Activated CD4-positive, alpha-beta memory T cell treated with anti-CD3 and anti-CD28 coated beads for 36 hours (primary cell): ENCODE measurements at places on chromosomes 3 and 15. TPM values are rescaled to one million over a fixed set of nuclear protein-coding genes. Genes with fewer than 3 reads are reported as not detected.
A peak's percentile ranks its signal among the peaks of the same experiment; 100 is the strongest.

DNA sequence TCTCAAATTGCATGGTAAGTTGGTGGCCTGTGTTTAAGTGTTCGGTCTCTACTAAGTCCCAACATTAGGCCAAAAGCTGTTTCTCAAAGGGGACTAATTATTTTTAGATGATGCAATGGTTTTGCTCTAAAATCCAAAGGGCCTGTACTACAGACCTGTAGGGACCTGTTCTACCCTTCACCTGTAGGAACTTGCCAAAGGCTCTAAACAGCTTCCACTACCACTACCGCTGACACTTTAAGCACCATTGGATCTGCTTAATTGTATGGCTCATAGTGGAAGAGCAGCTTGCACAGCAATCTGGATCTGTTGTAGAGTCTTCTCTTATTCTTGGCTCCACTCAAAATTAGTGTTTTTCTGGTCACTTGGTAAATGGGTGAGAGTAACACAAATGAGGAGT, 346.8 kb downstream of the EPHA6 start:
- no peak overlapping the region for H3K27ac ChIP-seq
- no peaks in the 10 kb centered on the region for H3K4me1 ChIP-seq
- no peaks in the 10 kb centered on the region for H3K36me3 ChIP-seq
- DNase-seq: no peak

GRCh38 chr3:172044833-172045585, 5.6 kb downstream of the FNDC3B start:
- peaks cover 5% of the 10 kb centered on the region for H3K36me3 ChIP-seq
- no peak for DNase-seq
- no peak overlapping the region for H3K27ac ChIP-seq
- no peaks in the 10 kb centered on the region for H3K27me3 ChIP-seq

- H3K4me3 ChIP-seq: no peak overlapping the region
- H3K27me3 ChIP-seq: no peaks in the 10 kb centered on the region
- H3K4me1 ChIP-seq: peaks cover 8% of the 10 kb centered on the region
These were observed 1.3 kb downstream of the CX3CR1 start for GRCh38 chr3:39278616-39278935.

The GRM2 gene
- 0.22 TPM for total RNA-seq

The GOLGA8T gene
- total RNA-seq: not detected

The C2CD4A gene
- total RNA-seq: 2.3 TPM

- no peaks in the 10 kb centered on the region for H3K27me3 ChIP-seq
- peaks cover 19% of the 10 kb centered on the region for H3K36me3 ChIP-seq
- DNase-seq: peak; percentile 75
- H3K4me3 ChIP-seq: peak overlapping the region; percentile 87
- peaks cover 48% of the 10 kb centered on the region for H3K4me1 ChIP-seq
- H3K27ac ChIP-seq: peak overlapping the region; percentile 85
These were observed 1.2 kb downstream of the KLF13 start for GRCh38 chr15:31327669-31328427.

DNA sequence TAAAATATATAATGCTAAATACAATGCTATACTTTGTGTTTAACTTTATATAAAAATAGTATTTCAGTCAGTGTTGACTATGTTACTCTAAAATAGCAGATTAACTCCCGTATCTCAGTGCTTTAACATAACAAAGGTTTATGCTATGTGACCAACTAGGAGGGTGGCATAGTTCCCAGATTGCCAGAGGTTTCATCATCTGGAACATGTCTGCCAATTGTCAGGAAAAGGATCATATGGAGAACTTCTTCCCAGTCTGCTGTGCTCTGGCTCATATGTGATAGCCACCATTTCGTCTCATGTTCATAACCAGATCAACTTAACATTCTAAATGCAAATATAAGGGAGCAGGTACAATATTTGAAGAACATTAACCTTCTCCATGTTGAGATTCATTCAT, 720.2 kb downstream of the MCTP2 start:
- DNase-seq: no peak
- no peak overlapping the region for H3K27ac ChIP-seq
- H3K4me3 ChIP-seq: no peak overlapping the region
- H3K4me1 ChIP-seq: no peaks in the 10 kb centered on the region
- H3K27me3 ChIP-seq: no peaks in the 10 kb centered on the region

DNA sequence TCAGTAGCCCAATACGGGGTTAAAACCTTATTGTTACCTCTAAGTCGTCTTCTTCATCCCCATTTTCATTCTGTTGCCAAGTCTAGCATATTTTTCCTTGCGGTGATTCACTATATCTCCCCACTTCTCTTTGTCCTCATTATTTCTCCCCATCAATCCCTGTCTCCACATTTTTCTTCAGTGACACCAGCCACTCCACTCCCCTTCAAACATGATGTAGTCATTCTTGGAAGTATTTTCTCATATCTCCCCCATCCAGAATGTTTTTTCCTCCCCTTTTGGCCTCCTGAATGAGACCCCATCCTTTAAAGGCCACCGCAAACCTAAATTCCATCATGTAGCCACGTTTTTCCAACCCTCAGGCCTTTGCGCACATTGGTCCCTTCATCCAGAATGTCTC, 105.9 kb downstream of the TOP2B start:
- no peak for DNase-seq
- H3K36me3 ChIP-seq: no peaks in the 10 kb centered on the region
- H3K27me3 ChIP-seq: no peaks in the 10 kb centered on the region

DNA sequence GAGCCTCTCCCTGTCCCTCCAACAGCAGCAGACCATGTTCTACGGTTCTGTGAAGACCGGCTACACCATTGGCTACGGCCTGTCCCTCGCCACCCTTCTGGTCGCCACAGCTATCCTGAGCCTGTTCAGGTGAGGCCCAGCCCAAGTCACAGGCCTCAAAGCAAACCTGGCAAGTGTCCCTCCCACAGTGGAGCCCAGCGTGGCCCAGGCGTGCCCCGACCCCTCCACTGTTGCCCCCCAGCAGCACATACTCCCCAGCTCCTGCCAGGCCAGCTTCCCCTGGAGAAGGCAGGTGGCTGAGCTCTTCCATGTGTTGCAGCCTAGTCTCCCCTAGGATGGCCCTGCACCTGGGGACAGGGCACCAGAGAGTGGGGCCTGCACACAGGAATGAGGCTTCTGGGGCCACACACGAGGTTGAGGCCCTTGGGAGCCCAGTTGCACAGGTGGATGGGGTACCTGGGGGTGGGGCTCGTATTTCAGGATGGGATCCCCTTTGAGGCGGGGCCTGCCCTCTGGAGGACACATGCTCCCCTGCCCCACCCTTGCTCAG, 25.0 kb downstream of the VIPR1 start:
- H3K36me3 ChIP-seq: peaks cover 5% of the 10 kb centered on the region
- peaks cover 63% of the 10 kb centered on the region for H3K4me1 ChIP-seq
- peak overlapping the region; percentile 71 for H3K27ac ChIP-seq
- no peaks in the 10 kb centered on the region for H3K27me3 ChIP-seq
- no peak for DNase-seq

DNA sequence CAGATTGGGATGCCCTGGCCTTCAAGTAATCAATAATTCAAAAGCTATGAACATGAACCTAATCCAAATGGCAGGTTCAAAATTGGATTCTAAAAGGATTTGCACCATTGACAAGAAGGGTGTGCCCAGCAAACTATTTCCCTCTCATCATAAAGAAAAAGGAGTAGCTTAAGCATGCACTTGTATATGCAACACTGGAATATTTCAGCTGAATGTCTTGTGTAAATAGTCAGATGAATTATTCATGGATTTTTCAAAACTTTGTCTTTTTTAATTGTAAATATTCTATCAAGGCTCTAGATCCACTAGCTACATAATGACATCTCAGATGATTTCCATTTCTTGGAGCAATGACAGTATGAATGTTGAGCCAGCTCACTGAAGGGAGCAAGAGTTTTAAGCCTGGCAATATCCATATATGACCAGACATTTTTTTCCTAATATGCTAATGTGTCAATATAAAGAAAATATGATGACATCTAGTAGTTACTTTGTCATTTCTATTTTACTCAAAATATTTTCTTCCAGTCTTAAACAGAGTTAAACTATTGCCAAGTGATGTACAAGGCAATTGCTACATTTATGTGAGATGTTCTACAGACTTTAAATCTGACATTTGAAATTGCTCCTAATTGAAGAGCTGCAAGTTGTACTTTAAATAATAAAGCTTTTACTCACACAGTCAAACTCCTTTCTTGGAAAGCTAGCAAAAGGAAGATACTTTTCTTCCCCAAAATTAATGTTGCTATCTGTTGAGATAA, 230.5 kb upstream of the AGTR1 start:
- no peaks in the 10 kb centered on the region for H3K4me1 ChIP-seq
- no peak overlapping the region for H3K27ac ChIP-seq
- H3K36me3 ChIP-seq: no peaks in the 10 kb centered on the region
- no peak overlapping the region for H3K4me3 ChIP-seq
- no peaks in the 10 kb centered on the region for H3K27me3 ChIP-seq
- DNase-seq: no peak

DNA sequence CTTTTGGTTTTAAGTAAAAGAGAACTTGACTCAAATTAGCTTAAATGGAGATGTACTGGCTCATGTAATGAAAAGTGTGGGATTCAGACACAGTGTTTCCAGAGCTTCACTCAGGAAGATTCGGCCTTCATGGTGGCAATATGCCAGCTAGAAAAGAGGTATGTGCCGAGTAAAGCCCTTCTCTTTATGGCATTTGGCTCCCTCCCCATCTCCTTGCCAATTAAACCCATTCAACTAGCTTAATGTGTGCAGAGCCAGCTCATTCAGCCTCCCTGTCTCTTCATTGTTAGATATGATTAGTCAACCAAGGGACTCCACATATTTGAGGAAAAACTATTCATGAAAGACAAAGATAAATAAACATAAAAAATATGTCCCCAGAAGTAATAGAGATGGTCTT, 15.0 kb upstream of the TRANK1 start:
- H3K27ac ChIP-seq: no peak overlapping the region
- H3K4me1 ChIP-seq: peaks cover 10% of the 10 kb centered on the region
- DNase-seq: no peak
- H3K36me3 ChIP-seq: no peaks in the 10 kb centered on the region
- no peaks in the 10 kb centered on the region for H3K27me3 ChIP-seq

DNA sequence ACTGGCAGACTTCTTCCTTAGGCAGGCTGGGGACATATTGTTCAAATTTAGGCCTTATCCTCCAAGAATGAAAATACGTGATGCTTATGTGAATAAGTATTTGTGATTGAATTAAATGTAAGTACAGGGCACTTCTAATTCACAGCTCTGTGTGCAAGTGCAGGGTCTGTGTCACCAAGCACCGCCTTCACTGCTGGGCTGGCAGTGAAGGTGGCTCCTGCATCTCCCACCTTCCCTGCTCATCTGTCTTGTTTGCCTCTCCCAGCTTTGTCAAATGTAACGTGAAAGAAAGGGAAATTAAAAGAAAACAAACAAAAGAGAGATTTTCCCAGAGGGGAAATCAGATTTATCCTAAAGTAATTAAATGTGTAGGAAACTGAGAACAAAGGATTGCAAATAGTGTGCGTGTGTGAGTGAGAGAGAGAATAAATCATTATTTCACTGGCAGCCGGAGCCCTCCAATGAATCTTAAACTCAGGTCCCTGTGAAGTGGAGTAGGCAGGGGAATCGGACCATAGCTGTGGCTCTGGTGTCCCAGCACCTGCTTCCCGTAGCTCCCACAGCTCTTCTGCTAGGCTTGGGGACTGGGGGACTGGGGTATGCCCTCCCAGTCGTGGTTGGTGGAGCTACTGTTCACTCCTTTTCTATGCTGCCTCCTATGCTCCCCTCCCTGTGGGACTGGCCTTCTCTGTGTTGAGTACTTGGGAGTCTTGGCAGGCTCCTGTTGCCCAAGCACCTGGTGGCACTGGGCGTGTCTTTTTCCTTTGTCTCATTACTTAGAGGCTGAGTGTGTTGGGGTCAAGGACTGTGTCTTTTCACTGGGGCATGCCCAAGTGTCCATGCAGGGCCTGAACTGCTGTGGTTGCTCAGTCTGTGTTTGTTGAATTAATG, 222.2 kb downstream of the EPHB1 start:
- no peaks in the 10 kb centered on the region for H3K36me3 ChIP-seq
- H3K27me3 ChIP-seq: no peaks in the 10 kb centered on the region
- no peak for DNase-seq
- H3K4me1 ChIP-seq: no peaks in the 10 kb centered on the region
- no peak overlapping the region for H3K4me3 ChIP-seq

- no peak overlapping the region for H3K27ac ChIP-seq
- DNase-seq: no peak
- no peaks in the 10 kb centered on the region for H3K4me1 ChIP-seq
- no peak overlapping the region for H3K4me3 ChIP-seq
- no peaks in the 10 kb centered on the region for H3K27me3 ChIP-seq
- no peaks in the 10 kb centered on the region for H3K36me3 ChIP-seq
These were observed 382.1 kb downstream of the TUSC7 start for GRCh38 chr3:117091676-117092075.

DNA sequence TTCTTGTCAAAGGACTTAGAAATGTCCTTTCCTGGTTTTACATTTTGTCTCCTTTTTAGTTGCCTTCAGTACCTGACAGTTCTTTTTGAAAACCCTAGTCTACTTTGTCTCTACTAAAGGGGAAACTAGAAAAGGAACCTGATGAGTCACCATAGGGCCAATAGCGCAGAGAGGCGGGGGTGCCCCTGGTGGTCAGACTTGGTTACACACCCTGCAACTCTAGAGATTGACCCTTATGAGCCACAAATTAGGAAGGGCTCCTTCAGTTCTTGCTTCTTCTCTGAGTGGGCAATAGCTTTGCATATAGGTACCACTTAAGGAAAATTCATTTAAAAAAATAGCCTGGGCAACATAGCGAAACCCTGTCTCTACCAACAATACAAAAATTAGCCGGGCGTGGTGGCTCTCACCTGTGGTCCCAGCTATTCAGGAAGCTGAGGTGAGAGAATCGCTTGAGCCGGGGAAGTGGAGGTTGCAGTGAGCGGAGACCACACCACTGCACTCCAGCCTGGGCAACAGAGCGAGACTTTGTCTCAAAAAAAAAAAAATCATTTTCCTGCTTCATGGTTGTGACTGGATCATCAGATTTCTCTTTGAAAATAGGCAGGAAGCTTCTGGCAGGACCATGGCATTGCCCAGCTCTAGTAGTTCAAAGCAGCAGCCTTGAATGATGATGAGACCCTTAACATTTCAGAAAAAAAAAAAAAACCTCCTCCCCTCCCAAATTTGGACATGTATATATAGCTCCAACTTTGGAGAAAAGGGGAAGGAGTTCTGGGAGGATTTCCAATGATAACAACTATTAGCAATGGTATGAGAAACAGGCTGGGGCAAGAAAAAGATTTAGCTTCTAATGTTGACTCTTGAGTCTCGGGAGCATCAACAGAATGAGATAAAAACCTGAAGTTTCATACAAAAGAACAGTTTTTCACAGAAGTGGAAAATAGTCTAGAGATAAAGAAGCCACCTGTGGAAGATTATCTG, 45.2 kb upstream of the RASA2 start:
- peaks cover 51% of the 10 kb centered on the region for H3K4me1 ChIP-seq
- H3K27ac ChIP-seq: peak overlapping the region; percentile 94
- H3K4me3 ChIP-seq: no peak overlapping the region
- H3K36me3 ChIP-seq: peaks cover 42% of the 10 kb centered on the region
- no peaks in the 10 kb centered on the region for H3K27me3 ChIP-seq
